ENCODE measurements at places on chromosomes 12 and 14.

- no peak for DNase-seq
These were observed 74.7 kb downstream of the PRORP start for GRCh38 chr14:35197015-35197414.

- DNase-seq: no peak
These were observed 65.6 kb upstream of the YARS2 start for GRCh38 chr12:32821293-32821692.

DNA sequence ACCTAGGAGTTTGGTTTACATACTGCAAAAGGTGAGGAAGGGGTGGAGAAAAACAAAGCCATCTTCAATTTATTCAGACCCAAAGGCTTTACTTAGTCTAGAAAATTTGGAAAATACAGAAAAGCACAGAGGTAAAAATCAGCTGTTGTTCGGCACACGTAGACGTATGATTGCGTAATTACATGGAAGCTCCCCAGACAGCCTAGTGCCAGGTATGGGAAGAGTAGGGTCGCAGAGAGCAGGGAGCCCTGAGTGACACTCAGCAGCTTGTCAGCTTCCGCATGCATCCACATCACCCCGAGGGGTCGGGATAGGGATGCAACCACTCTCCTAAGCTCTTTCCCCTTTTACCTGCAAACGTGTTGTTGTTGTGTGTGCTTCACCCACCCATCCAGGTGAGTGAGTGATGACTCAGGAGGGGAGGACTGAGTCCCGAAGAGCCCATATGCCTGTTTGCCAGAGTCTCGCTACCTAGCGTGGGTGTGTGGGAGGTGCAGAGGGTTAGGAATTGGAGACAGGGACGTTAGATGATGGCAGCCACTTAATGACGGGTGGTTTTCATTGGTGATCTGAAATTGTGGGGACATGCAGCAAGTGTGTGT lies 20.1 kb downstream of the PIWIL1 start:
- DNase-seq: no peak

DNA sequence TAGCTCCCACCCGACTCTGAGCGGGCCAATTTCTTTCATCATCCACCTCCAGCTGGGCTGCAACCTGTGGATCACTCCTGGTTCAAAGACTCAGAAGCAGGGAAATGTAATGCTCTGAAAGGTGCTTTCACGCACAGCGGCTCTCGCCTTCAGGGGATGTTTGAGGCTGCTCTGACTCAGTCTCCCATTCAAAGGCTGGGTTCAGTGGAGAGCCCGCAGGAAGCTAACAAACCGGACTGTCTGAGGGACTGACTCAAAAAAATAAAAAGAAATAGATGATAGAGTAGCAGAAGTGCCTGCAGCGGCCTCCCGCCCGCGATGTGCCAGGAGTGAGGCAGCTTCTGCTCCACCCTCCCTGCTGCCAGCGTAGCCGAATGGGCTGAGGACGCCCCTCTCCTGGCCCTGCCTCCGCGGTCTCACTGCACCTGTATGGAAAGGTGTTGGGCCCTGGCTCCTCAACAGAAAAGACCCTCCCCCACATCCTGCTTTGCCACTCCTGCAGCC lies 98.0 kb downstream of the GCH1 start:
- DNase-seq: no peak

- DNase-seq: no peak
These were observed 91.8 kb upstream of the PWP1 start for GRCh38 chr12:107593713-107594381.

DNA sequence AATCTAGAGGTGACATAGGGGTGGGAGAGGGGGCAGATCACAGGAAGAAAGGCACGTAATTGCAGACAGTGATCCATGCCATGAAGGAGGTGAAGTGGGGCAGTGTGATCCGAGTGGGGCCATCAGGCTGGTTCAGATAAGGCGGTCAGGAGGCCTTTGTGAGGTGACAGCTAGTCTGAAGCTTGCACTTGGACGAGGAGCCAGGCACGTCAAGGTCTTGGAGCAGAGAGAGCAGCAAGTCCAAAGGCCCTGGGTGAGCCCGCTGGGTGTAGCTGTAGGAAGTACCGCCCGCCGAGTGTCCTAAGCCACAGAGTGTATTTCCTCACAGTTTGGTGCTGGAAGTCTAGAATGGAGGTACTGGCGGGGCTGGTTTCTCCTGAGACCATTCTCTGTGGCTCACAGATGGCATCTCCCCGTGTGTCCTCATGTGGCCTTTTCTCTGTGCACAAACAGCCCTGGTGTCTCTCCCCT lies 23.6 kb downstream of the RHOF start:
- no peak for DNase-seq

- no peak for DNase-seq
These were observed 22.0 kb downstream of the SMUG1 start for GRCh38 chr12:54166567-54167499.

DNA sequence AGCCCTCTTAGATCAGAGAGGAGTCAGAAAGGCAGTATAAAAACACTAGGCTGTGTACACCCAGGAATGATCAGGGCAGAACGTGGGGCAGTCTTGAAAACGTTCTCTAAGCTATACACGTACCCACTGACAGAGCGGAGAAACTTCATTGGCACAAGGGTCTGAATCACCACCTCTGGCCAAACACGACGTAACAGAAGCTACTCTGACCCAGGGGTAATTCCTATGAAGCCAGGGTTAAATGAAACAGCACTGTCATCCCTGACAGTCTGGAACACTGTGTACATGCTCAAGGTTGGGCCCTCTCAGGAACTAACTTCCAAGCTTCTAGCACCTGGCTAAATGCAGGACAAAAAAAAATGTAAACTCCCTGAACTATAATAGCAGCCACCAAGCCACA lies 38.4 kb downstream of the PARP11 start:
- no peak for DNase-seq

DNA sequence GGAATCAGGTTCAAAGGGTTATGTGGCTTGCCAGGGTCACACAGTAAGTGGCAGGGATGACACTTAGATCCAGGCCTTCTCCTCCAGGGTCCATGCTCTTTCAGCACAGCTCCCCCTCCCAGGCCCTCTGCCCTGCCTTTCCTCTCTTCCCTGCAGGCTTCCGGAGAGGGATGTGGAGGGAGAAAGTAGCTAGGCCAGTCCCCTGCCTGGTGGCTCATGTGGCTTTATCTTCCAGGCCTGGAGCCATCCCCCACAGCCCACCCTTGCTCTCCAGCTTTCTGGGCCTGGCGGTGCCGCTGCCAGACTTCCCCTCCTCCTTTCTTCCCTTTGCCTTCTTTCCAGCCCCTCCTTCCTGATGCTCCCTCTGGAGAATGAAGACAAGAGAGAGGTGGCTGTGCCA lies 1.7 kb downstream of the PSMB11 start:
- DNase-seq: no peak
